NCI-H2029 treated with DMSO at 0.1 percent for 48 hours (cell line): ENCODE measurements at places on chromosomes 5 and 9.

GRCh38 chr5:94849821-94850736 lies 231.6 kb downstream of the SLF1 start:
- DNase-seq = peak; percentile 57

GRCh38 chr5:72955143-72955767 lies 586 bp upstream of the FCHO2 start:
- DNase-seq = no peak

- DNase-seq = no peak
Measured at GRCh38 chr5:132389585-132390286, 20.2 kb downstream of the SLC22A5 start.

GRCh38 chr9:88590558-88591146 lies 55.7 kb downstream of the NXNL2 start:
- no peak for DNase-seq

DNA sequence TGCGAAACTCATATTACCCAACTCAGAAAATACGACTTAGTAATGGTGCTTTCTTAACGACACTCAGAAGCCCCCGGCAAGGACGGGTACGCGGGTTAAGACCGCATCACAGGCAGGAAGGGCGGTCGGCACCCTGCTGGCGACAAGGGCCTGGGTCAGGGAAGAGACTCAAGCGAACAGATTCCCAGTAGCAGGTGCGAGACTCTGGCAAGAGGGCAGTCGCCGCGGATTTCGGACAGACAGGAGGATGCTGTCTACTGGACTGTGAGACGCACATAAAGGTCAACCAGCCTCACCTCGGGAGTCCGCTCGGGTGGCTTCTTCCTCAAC lies 398 bp downstream of the RAPGEF6 start:
- peak; percentile 8 for DNase-seq

GRCh38 chr5:55030676-55031369 lies 6.8 kb downstream of the GZMK start:
- DNase-seq = no peak

DNA sequence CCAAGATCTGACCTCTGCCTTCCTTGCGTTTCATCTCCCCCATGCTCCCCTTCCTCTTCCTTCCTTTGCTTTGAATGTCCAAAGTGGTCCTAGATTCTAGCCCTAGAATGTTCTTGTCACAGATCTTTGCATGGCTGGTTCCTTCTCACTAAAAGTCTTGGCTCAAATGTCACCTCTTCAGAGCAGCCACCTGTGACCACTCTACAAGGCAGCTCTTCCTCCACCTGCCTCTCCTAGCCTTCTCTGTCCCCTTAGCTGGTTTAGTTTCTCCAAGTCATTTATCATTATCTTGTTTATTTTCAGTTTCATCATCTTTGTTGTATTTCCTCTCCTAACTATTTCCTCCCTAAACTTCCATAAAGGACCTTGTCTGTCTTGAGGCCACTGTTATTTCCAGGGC lies 7.1 kb upstream of the OCLN start:
- DNase-seq = peak; percentile 52

DNA sequence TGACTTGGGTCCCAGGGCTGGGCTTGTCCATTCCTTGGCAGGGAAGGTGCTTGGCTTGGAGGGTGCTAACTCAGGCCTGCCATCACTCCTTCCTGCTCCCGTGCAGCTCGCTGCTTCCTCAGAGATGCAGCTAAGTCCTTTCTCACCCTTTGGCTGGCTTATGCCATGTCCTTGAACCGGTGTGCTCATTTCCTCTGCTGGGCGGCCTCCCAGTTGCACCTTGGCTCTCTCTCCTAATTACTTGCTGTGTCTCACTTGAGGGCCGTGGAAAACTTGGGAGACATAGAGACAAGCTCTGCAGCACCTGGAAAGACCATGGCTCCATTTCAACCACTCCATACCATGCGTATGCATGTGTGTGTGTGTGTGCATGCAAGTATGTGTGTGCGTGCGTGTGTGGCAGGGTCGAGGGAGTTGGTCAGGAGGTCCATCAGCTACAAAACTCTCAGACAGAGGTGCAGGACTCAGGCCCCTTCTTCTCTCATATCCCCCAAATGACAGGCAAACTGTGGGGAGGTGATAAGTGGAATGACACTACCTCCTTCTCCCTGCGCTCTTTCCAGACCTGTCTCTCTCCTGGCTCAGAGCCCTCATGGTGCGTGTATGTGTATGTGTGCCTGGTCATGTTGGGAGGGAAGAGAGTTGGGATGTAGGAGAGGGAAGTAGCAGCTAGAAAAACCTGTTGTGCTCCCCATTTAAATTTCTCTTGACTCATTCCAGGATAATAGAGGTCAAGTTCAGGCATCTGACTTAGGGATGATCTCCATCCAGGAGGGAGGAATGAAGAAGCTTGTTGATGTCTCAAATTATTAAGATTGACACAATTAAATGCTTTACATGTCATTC lies 17.6 kb upstream of the MTMR12 start:
- no peak for DNase-seq

DNA sequence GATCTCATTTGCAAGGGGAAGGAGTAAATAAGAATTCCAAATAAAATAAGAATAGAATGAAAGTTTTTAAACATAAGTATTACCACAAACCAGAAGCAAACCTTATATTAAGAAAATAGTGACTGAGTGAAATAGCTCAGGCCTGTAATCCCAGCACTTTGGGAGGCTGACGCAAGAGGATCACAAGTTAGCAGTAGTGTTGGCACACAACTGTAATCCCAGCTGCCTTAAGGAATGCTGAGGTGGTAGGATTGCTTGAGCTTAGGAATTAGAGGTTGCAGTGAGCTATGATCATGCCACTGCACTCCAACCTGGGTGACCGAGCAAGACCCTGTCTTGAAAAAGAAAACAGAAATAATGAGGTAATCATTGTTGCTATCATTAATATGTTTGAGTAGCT lies 47.0 kb downstream of the APC start:
- no peak for DNase-seq

DNA sequence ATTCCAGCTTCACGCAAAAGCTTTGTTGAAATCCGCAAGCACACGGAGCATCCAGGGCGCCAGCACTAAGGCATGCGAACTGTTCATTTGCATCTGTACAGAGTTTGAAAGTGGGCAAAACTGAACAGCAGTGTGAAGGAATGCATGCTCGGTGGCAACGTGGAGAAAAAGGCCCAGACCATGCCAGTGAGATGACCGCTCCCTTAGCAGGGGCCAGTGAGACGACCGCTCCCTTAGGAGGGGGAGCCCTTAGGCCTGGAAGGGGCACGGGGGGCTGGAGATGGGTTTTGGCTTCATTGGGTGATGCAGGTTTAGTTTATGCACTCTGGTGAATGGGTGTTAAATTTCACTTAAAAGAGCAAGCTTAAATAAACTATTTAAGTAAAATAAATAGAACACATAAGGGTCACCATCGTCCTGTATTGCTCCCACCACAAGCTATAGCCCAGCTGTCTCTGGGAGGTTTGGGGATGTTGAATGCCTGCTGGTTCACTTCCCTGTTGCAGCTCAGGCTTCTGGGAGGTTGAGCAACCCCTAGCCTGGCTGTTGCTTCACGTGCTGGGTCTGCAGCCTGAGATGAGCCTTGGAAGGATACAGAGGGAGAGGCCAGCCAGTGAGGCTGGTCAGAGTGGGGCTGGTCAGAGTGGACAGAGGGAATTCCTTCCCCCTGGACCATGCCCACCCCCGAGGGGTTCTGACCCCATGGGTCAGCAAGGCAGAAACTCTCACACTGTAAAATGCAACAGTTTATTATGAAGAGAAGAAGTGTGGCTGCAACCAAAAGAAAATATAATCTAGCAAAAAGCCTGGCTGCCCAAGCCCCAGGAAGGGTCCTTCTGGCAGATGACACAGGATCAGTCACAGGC lies 4.6 kb upstream of the FCN1 start:
- no peak for DNase-seq

GRCh38 chr5:150203832-150204589 lies 14.1 kb downstream of the SLC6A7 start:
- no peak for DNase-seq

DNA sequence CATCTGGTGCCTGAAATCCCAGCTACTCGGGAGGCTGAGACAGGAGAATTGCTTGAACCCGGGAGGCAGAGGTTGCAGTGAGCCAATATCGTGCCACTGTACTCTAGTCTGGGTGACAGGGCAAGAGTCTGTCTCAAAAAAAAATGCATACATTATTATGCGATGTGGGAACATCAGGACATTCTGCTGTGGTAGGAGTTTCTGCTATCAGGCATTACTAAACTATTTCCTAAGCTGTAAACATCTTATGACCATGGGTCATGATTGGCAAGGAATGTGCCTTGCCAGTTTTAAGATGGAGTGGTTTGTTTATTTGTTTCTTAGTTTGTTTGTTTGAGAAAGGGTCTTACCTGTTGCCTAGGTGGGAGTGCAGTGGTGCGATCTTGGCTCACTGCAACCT lies 45.1 kb upstream of the FAM120A start:
- DNase-seq = no peak

DNA sequence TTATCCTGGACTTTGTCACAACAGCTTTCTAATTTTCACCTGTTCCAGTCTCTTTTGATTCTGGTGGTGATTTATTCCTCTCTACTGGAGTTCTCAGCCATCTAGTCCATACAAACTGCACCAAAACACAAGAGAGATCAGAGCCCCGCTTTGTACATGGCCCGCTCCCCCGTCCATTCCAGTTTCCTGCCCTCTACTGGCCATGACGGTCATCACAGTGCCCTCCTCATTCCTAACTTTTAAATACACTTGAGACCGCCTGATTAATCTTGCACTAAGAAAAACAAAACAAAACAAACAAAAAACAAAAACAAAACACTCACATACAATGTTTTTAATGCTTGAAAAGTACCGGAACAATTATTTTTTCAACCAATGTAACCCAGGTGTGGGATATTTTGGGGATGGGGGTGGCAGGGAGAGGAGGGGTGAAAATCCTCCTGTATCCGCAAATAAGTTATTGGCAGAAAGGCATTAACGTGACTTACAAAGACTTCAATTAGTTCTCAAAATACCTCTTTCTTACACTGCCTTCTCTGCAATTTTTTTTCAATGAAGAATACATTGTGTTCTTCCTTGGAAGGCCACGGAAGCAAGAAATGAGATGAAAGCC lies 84.8 kb upstream of the PAM start:
- DNase-seq = peak; percentile 31

DNA sequence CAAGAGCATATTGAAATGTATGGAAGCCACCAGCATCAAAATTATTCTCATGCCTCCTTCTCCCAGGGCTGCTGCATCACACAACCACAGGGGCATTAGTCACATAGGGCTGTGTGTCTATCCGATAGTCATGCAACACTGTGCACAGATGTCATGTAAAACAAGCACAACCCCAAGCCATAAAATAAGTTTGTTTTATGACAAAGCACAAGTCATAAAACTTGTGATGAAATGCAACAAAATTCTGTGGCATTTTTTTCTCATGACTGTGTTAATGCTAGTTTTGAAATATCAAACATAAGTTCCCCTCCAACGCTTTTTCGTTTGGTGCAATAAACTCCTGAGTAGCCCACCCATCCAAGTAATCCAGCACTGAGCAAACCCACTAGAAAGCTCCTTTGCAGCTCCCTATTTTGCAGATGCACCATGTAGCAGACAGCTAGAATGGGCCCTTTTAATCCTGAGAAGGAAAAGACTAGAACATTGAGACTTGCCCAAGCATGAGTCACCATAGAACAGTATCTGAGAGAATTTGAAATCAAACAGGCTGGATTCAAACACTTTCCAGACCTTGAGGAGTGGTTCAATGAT lies 93.3 kb upstream of the ZNF366 start:
- DNase-seq = no peak

DNA sequence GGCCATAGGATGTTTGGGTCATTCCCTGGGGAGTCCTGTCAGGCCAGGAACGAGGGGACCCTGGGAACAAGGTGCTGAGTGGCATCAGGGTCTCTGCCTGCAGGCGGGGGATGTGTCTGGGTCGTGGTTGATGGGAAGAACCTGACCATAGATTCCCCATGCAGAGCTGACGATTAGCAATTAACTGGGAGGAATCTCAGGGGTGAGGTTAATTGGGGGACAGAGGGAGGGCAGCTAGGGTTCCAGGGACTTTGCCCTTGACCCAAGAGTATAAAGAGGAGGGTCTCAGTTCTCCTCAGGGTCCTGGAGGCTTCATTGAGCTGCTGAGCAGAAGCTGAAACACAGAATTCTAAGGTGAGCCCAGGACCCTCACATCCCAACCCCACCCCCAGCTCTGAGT lies at the start of gene SLC34A1:
TSS of gene SLC34A1 (plus strand) at position 301 of the 400 bp plus-strand sequence. CDS start 1,308 bp downstream, outside the sequence.
- no peak for DNase-seq

DNA sequence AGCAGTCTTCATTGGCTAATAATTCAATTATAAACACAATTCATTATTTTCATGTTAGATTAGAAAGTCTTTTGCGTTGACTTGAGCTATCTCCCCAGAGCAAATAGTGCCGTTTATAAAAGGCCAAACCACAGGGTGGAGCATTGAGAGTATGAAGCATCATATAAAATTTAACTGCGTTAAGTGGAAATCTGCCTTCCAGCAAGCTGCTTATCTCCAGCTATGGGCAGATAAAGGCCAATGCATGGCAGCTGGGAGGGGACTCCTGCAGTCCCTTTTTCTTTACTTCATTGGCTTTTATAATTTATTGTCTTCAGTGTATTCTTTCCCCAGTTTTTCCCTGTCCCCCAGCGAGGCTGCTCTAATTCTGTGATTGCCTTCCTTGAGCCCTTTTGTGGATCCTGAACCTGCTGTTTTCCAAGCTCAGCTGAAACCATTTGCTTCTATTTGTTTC lies 113.7 kb downstream of the TMEM232 start:
- DNase-seq = no peak

GRCh38 chr9:126471084-126471624 lies 142.6 kb upstream of the LMX1B start:
- no peak for DNase-seq

DNA sequence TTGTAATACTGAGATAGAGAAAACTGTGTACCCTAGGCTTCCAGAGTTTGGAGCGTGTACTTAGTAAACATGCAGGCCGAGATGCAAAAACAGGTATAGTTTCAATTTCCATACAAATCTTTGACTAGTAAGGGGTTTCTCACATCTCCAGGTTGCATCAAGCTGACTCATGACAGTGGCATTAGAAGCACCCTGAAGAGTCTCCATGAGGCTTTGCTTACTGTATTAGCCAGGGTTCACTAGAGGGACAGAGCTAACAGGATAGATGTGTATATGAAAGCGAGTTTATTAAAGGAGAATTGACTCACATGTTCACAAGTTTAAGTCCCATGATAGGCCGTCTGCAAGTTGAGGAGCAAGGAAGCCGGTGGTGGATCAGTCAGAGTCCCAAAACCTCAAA lies 275.3 kb upstream of the CDH6 start:
- no peak for DNase-seq

DNA sequence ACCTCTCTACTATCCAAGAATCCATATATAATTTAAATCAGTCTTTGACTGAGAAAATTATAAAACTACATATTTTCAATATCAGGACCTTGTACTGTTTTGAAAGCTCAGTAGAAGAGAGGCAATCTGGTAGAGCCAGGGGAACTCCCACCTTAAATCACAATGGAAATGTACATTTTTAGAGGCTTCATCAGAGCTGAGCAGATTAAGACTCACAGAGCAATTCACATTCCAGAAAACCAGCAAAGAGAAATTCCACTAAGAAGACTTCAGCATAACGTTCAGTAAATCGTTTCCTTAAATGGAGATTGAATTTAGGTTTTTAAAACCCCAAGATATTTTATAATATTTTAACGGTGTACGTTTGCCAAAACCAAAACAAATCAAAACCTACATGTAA lies 227.8 kb upstream of the TRPM3 start:
- DNase-seq = no peak

- no peak for DNase-seq
Measured at GRCh38 chr5:98128846-98129245, 644.6 kb upstream of the RGMB start.
